ENCODE measurements at places on chromosomes 11 and 22.

GRCh38 chr22:24007253-24008021 is 2.2 kb upstream of the GSTT4 start:
- DNase-seq: no peak

DNA sequence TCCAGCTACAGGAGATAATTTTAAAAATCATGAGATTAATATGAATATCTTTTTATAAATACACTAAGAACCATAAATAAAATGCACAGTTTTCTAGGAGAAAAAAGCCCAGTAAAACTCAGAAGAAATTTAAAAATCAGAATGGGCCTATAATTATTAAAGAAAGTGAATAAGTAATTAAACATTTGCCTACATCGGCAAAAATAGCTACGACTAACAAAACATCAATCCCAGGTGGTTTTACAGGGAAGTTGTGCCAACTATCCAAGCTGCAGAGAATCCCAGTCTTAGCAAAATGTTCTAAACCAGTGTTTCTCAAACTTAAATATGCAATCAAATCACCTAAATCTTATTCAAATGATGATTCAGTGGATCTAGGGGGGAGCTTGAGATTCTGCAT is 180.0 kb downstream of the TRIM29 start:
- no peak for DNase-seq

GRCh38 chr22:21582801-21583740 is 15.6 kb downstream of the UBE2L3 start:
- DNase-seq: no peak

DNA sequence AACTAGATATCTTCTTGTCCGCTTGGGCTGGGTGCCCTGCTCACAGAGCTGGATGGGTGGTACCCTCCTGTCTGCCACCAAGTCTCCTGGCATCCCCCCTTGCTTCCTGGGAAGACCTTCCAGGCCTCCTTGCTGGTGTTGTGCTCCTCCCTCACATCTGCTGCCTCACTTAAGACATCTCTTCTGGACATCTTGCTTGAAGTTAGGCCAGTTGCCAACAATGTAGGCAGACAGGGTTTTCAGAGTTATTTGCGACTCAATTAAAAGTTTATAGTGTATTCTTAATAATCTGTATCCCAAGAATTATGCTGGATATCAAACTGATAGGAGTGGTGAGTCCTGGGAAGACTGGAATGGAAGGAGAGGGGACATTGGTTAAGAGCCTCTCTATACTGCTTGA is 64.0 kb upstream of the TNRC6B start:
- no peak for DNase-seq

DNA sequence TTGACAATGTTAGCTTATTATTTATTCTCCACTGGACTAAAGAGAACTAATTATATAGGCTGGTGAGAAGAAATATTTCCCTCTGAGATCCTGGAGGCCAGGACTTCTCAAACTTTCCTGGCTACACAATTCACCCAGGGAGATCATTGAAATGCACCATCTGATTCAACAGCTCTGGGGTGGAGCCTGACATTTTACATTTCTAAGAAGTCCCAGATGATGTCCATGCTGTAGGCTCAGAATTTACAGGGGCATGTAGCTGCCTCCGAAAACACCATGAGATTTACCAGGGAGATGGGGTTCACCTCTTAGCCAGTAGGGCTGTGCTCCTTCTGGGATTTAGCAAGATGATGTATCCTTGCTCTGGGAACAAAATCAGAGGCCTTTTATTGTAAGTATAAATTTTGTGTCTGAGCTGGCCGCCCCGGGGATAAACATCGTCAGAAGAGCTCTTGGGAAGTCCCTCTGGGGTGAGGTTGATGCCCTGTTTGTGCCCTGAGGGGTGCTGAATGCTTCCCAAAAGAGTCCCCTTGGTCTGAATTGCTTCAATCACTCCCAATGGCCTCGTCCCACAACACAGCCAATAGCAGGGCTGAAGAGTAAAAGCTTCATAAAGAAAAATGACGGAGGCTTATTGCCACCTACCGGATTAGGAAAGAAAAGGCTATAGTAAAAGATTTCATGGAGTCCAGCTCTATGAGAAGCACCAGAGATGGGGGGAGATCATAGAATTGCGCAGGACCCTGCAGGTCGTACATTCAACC is 33.4 kb upstream of the API5 start:
- peak; percentile 22 for DNase-seq

- DNase-seq: no peak
Measured at GRCh38 chr11:34190192-34191139, 85.0 kb downstream of the NAT10 start.

DNA sequence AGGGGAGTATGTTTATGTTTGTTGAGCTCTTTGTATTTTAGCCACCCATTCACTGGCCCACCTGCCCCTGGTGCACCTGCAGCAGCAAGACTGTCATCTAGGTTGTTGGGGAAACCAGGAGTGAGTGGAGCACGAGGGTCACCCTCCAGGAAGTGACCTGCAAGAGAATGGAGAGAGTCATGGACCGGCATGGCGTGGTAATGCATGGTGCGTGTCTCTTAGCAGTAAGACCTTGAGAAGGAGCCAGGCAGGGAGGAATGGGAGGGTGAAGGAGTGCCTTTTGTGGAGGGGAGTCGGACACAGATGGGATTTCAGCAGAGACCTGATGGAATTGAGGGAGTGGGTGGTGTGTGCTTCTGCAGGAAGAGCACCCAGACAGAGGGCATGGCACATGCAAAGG is 37.9 kb downstream of the KCNQ1 start:
- DNase-seq: no peak

GRCh38 chr11:17214338-17214737 is 6.6 kb upstream of the PIK3C2A start:
- DNase-seq: no peak

DNA sequence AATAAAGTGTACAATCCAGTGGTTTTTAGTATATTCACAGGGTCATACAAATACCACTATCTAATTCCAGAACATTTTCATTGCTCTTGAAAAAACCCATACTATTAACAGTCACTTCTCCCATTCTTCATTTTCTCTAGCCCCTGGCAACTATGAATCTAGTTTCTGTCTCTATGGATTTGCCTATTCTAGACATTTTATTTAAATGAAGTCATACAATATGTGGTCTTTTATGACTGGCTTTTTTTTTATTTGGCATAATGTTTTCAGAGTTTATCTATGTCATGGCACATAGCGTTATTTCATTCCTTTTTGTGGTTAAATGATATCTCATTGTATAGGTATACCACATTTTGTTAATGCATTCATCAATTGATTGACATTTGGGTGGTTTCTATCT is 59.4 kb downstream of the KDM2A start:
- DNase-seq: no peak

- no peak for DNase-seq
Measured at GRCh38 chr22:22210375-22210774, 34.2 kb upstream of the VPREB1 start.

DNA sequence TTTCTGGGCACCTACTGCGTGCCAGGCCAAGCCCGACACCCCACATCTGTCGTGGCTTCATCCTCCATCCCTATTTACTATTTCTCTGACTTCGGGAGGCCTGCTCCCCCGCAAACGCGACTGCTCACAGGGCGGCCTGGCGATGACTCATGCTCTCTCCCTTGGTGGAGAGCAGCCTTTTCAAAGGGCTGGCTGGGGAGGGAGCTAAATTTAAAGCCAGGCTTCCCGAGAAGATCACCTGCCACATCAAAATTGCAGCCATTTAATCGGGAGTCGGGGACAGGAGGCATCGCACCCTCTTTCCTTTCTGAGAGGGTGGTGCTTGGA is 24.9 kb upstream of the SHISAL1 start:
- DNase-seq: no peak

DNA sequence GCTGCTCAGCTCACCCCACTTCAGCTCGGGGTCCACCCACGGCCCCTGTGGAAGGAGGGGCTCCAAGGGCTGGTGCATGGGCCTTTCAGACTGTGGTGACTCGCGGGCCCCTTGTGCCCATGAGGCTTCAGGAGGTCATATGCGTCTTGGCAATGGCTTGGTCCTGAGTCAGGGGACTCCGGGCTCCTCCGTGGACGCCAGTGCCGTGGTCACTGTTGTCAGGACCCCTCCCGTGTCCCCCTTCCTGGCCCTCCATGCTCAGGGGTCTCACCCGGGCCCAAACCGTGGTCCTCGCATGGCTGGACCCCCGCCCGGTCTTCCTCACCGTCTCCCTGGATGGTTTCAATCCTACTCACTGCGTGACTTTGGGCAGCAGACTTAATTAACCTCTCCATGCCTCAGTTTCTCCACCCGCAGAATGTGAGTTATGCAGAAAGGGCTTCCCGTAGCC is 436.4 kb downstream of the TBC1D22A start:
- no peak for DNase-seq

- no peak for DNase-seq
Measured at GRCh38 chr11:118012083-118012669, 26.0 kb downstream of the IL10RA start.

- no peak for DNase-seq
Measured at GRCh38 chr11:93072229-93072914, 102.9 kb downstream of the MTNR1B start.

DNA sequence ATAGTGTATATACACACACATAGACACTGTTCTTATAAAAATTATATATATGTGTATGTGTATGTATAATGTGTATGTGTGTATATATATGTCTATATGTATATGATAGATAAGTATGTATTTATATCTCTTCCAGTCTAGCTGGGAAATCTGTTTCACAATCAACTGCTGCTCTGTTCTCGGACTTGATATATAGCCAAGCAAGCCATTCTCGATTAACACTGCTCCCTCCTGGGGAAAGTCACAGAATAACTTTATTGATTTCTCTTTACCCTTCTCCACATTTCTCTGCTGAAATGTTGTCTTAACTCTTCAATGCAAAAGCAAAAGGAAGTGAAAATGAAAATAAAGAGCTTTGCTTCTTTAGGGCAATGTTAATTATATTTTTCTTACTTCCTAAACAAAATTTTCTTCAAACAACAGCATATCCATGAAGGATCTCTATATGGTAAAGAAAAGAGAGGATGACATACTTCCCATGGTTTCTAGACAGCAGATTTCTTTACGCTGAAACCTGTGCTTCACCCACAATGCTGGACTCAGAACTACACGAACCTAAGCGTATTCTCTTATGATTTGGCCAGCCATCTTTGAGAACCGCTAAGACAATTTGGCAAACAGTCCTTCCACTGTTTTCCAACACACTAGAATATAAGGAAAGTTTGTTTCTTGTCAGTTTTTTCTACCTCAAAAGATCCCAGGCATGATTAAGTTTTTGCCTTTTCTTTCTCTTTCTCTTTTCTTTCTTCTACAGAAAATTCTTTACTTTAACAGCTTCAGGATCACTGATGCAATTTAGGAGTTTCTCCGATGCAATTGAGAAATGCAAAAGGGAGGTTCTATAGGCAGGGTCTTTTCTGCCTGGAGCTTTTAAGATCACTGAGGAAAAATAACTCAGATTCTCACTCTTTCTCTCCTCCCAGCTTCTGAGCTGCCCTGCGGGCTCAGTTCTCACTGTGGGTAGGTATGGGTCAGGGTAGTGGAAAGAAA is 1.9 kb downstream of the BLID start:
- no peak for DNase-seq

- DNase-seq: no peak
Measured at GRCh38 chr11:43489869-43490465, 131.2 kb downstream of the TTC17 start.

DNA sequence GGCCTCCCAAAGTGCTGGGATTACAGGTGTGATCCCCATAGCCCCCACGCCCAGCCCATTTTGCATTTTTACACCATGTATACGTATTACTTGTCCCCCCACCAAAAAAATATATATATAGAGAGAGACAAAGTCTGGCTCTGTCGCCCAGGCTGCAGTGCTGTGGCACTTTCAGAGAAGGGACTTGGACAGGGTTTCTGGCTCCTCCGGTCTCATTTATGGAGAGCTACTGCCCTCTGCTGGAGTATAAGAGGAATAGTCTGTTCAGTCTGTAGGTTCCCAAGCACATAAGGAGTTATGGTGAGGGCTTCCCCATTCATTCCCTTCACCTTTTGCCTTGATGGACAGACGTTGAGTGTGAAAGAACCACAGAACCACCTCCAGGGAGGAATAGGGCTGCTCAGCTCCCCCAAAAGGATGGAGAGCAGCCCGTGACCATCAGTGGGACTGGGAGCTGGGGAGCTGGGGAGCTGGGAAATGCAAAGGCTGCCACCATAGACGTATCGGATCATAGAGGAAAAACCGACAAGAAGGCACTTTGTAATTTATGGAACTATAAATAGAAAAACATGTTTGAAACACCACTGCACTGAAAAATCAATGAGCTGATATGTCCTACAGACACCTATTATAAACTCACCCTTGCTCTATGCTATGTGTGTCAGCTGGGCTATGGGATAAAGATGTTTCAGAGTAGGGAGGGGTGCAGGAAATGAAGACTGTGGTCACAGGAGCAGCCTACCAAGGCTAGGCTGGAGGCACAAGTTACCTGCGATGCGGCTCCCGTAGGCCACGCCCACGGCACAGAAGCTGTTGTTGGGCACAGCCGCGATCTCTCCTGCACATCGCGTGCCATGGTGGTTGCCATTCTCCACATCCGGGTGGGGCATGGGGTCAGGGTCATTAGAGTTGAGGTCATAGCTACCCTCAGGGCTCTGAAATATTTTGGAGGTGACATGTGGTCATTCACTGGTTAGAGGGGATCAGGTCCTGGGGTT is 5.2 kb downstream of the PCSK7 start:
- peak; percentile 59 for DNase-seq

GRCh38 chr11:86463120-86463519 is 88.4 kb downstream of the CCDC81 start:
- DNase-seq: no peak

DNA sequence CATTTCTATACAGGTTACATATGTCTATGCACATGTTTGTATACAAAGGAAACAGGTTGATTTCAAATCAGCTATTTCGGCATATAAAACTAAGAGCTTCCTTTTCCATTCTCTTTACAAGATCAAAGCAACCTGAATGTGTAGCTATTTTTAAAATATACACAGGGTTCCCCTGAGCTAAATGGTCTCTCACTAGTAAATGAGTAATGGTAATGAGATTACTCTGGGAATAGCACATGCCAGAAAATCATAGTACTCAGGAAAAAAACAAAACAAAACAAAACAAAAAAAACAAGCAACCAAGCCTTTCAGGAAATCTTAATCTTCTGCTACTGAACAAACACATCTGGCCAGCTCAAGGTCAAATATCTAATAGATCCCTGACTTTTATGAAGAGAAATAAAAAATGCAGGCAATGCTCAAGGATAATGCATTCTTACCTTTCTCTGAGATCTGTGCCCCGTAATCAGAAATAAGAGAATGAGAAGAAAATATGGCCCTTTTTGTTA is 156.6 kb upstream of the POU2AF2 start:
- DNase-seq: no peak

DNA sequence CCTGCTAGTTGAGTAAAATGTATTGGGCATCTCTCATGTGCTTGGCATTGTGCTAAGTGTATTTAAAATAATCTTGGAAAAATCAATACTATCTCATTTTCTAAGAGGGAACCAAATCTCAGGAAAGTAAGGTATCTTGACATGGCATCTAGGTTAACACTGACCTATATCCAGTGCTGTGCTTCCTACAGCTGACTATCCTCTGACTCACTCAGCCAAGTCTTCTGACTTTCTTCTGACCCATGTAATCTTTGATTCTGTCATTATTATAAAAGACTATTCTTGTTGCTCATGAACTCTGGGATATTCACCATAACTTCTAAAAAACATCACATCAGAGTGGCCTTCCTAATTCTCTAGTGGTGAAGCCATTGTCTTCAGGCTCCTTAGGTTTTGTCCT is 304.1 kb upstream of the TENM4 start:
- no peak for DNase-seq

Measured in NCI-H1930 (cell line).